ENCODE measurements at places on chromosomes 6 and 20.
A peak's percentile ranks its signal among the peaks of the same experiment; 100 is the strongest.

DNA sequence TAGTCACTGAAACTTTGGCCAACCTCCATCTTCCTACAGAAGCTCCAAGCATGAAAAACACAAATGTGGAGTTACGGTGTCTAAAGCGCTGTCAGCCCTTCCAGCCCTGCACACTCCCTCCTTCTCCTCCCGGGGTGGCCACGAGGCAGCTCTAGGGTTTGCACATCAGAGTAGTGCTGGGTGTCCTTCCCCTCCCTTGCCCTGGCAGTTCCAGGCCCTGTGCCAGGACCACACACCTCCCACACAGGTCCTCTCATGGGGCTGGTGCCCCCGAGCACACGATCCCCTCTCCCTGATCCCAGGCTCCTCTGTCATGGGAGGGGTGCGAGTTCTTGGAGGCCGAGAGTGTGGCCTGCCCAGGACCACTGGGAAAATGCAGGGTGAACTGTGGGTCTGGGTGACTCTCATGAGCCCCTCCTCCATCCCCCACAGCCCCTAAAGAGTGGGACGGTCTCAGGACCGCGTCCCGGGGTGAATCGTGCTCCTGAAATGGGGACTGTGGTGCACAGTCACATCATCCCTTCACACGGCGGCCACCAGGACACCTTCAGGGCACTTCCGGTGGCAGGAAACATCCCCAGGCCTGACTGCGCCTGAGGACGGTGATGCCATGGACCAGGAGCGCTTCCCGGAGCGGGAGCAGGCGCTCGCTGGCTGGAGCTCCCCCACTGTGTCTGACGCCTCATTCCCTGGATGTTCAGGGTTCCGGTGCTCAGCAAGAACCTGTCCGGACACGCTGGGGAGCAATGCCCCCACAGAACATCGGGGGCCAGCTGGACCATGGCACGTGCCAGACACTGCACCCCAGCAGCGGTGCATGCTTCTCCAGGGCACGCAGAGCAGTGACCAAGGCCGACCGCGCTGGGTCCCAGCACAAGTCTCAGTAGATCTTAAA is 42.8 kb upstream of the SLCO4A1 start:
- no peak for DNase-seq

DNA sequence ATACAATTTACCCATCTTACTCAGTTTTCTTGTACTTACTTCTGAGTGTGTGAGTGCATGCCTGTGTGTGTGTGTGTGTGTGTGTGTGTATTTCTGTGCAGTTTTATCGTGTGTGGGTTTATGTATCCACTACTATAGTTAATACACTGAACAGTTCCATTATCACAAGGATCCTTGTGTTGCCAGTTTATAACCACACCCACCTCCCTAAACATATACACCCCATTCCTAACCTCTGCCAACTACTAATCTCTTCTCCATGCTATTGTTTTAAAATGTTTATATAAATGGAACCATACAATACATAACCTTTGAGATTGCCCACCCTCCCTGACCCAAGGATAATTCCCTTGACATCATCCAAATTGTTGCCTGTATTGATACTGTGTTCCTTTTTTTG is 18.7 kb downstream of the POFUT1 start:
- DNase-seq, result no peak

GRCh38 chr6:146315381-146316174 is 228.1 kb upstream of the RAB32 start:
- DNase-seq, result no peak

DNA sequence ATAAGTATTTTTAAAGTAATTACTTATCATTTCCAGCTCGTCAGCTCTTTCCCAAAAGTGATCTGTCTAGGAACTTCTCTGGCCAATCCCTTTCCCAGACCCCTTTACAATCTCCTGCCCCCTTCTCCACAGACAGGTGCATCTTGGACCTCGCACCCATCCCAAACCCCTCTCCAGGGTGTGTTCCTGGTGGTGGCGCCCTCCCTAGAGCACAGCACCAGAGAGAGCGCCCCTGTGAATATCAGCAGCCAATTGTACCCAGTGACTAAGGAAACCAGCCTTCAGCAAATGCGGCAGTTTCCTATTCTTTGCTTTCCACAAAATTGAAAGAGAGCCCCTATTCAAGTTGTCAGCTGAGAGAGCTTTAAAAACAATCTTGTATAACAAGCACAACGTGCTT is 157.7 kb downstream of the RNASET2 start:
- no peak for DNase-seq

GRCh38 chr6:75166773-75167172 is 39.1 kb downstream of the COL12A1 start:
- no peak for DNase-seq

GRCh38 chr6:131387562-131388447 is 185.2 kb upstream of the ARG1 start:
- no peak for DNase-seq

GRCh38 chr6:15474196-15474595 is 188.6 kb downstream of the DTNBP1 start:
- no peak for DNase-seq

DNA sequence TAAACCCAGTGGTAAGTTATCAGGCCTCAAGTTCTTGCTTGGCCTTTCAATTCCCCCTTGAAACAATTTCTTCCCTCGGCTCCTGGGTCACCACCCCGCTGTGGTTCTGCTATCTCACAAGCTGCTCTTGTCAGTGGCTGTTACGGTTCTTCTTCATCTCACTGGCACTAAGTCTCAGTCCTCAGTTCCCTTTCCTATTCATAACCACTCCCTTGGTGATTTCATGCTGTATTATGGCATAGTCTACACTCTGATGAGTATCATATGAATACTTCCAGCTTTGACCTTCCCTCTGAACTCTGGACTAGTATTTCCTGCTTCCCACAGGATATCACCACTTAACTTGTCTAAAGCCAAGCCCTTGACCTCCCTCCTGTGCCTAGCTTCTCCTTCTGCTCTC is 7.9 kb downstream of the TAAR1 start:
- DNase-seq, result no peak

- no peak for DNase-seq
These were observed 140.1 kb downstream of the CEBPB start for GRCh38 chr20:50330504-50331313.

DNA sequence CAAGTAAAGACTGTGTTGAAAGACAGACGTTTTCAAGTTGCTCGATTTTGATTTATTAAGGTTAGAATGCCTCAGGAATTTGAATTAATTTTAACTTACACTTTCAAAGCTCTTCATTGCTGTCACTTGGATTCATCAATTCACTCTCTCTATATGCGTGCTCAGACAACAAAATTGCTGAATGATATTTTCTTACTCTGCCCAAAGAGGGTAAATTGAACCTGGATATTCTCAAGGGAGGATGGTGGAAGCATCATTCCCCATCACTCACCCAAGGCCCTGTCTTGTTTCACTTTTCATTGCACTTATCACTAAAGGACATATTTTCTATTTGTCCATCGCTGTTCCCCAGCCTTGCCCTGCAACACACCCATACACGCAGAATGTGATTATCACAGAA is 102.3 kb downstream of the PDE7B start:
- DNase-seq, result no peak

DNA sequence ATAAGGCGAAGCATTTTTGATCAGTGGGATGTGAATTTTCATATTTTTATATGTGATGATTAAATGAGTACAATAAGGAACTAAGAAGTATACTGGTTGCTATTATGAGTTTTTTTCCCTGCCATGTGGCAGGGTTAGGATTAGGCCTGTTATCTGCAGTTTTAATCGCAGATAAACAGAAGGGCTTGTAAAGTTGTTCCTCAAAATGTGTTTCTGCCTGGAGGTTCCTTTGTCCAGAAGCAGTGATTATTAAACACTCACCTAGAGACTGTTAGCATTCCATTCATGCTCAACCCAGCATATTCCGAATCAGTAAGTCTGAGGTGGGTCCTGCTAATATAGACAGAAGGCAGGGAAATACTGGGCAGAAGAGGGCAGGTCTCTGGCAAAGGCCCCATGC is 316.0 kb downstream of the CLIC5 start:
- DNase-seq, result no peak

DNA sequence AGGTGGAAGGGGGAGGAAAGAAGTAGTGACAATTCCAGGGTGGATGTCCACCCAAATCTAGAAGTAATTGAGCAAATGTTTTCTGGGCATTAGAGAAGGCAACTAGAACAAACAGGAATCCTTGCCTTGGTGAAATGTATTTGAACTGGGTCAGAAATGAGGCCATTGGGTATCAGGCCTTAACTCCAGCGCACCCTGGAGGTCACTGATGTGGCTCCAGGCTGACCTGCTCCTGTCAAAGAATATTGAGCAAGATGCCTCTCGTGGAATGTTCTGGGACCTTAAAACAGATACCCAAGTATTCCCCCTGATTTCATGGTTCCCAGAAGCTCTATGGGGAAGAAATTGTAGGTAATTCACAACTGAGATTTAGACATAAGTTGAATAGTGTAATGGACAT is 6.9 kb downstream of the HLA-DPB1 start:
- no peak for DNase-seq

DNA sequence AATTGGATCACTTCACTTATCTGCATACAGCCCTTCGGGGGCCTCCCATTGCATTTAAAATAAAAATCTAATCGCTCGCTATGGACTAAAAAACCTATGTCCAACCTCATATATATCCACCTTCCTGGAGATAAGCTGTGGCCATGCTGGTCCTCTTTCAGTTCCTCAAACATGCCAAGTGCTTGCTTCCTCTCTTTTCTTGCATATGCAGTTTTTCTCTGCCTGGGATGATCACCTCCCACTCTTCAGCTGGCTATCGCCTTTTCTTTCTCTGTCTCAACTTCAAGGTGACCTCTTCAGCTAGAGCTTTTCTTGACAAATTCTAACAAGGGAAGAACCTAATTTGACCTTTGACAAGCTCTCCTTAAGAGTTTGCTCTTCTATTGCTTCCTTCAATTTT is 5.6 kb upstream of the TFB1M start:
- no peak for DNase-seq

- no peak for DNase-seq
These were observed 308.2 kb upstream of the SGK1 start for GRCh38 chr6:134626086-134626485.

DNA sequence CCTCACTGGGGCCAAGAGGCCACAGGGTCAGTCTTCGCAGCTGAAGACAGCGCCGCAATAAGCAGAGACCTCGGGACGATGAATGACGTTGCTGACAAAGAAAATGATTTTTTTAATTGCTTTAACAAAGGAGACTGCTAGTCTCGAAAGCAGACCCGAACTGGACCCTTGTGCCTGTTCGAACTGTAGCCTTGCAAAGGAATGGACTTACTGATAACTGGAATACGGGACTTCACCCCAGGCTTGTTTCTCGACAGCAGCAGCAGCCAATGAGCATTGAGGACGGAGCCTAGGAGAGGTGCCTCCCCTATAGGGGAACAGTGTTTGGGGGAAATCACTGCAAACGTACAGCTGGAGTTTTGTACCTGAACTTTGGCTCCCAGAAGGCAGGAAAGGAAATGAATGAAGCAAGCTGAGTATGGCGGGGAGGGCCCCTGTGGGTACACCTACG is 1.3 kb upstream of the TAF4 start:
- DNase-seq, result no peak

DNA sequence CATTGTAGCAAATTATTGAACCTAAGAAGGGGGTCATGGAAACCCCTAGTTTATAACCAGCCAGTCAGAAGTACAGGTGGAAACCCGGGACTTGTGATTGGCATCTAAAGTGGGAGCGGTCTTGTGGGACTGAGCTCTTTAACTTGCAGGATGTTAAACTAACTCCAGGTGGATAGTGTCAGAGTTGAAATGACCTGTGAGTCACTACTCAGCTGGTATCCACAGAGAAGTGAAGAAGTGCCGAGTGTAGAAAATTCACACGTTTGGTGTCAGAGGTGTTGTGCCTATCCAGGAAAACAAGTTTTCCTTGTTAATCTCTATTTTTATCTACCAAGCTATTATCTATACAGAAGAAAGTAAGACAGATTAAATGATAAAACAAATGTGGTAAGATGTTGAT is 179.7 kb downstream of the ADGRG6 start:
- DNase-seq, result no peak

DNA sequence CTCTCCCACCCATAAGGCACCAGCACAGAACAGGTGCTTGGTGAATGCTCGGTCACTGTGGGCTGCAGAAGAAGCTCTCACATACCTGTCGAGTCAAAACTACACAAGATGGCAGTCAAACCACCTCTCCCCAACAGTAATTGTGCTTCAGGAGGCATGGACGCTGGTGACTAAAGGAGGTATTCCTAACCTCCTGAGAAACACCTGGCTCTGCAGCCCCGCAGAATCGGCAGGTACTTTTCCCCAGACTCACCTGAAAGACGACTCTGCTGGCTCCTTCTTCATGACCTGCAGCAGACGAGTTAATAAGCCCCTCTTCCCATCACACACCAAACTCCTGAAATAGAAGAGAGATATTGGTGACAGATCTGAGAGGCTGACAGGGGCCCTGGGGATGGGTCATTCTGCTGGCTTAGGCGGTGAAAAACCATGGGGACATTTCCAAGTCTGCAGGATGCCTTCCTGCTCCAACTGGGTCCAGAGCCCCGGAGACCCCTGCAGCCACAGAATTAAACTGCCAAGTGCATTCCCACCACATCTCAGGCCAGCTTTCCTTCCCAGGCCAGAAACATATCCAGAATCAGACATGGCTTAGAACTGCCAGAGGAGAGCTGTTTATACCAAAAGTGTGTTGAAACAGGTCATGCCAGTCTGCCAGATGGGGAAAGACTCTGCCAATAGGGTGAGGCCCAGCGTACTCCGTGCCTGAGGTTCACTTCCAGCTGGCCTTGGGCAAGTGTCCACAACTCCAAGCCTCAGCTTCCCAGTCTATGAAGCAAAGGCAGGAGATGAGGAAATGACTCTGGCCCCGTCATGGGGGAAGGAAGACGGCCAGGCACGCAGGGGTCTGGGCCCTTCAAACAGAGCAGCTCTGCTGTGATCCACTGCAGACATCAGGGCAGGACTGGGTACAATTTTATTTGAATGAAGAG is 53.0 kb downstream of the MYH7B start:
- DNase-seq, result no peak

DNA sequence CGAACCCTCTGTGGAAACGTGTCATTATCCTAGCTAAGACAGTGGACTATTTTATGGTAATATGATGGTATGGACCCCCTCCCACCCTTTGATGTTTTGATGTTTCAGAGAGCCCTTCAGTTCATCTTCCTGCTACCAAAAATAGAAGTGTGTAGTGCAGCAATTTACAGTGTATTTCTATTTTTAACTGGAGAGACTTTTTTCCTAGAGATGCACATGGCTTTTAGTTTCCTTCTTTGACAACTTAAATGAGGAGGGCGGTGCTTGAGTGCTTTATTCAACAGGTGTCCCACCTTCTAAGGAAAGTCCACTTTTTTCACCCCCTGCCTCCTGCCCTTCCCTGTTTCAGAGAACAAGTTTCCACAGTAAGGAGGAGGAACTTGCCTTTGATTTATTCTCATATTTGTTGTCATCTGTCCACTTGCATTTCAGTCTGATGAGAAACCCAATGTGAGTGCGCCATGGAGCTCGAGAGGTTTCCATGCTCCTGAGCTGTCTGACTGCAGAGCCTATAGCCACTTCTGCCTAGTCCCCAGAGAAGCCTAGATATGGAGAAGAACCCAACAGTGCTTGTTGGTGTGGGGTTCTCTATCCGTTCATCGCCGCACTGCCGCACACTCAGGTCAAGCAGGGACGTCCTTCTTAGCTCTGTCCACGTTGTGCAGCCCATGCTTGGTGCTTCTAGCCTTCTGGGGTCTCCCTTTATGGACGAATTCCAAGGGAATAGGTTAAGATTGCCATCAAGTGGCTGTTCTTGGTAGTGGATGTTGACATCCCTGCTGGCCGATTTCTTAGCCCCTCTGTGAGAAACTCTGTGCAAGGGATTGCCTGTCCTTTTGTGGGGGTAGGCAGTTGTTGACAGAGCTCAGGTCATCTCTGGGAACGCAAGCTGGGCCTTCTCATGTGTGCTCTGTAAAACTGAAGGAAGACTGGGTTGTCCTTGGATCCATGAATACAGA is 144.2 kb downstream of the JARID2 start:
- peak; percentile 23 for DNase-seq

- no peak for DNase-seq
These were observed 86.4 kb downstream of the ADGRG6 start for GRCh38 chr6:142387997-142388815.

Measured in stimulated activated naive CD8-positive, alpha-beta T cell treated with anti-CD3 and anti-CD28 coated beads, Interleukin-15, amount 100 ng/mL, for 72 hours (primary cell).